ENCODE measurements at places on chromosomes 1 and 21. TPM values are rescaled to one million over a fixed set of nuclear protein-coding genes. Genes with fewer than 3 reads are reported as not detected.

SEMA4A gene
- 0.31 TPM for total RNA-seq

- DNase-seq = no peak
Observed at GRCh38 chr1:4978660-4979390, 324.4 kb downstream of the AJAP1 start.

CHAF1B gene
- total RNA-seq = 25.9 TPM

- peak; percentile 4 for DNase-seq
Observed at GRCh38 chr1:195195423-195196057, 1412.7 kb downstream of the KCNT2 start.

DNA sequence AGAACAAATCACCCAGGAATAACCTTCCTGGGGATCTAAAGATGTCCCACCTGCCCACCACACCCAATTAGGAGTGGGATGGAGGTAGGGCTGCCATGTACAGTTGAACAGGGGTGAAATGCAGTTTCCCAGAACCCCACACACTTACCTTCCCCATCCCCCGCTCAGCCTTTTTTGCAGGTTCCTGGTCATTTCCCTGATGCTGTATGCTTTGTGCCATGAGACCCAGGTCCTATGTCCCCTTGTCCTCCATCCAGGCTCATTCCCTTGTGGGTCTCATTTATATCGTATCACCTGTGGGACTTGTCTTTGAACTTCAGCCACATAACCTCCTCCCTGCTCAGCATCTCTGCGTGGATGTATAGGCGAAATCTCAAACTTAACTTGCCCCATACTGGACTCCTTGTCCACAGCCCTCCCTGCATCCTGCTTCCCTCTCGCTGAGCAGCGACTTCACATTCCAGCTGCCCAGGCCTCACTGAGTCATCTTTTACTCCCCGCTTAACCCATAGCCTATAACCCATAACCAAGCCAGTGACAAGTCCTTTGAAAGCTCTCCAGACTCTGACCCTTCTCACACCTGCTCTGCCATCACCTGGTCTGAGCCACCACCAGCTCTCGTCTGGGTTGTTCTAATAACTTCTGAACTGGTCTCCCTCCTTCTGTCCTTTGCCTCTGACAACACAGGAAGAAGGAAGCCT lies 4.7 kb downstream of the LDLRAD2 start:
- peak; percentile 61 for DNase-seq

Measured in A172 (cell line).